Caco-2 (cell line): ENCODE measurements at places on chromosomes 2 and 18. TPM values are rescaled to one million over a fixed set of nuclear protein-coding genes. Genes with fewer than 3 reads are reported as not detected.

DNA sequence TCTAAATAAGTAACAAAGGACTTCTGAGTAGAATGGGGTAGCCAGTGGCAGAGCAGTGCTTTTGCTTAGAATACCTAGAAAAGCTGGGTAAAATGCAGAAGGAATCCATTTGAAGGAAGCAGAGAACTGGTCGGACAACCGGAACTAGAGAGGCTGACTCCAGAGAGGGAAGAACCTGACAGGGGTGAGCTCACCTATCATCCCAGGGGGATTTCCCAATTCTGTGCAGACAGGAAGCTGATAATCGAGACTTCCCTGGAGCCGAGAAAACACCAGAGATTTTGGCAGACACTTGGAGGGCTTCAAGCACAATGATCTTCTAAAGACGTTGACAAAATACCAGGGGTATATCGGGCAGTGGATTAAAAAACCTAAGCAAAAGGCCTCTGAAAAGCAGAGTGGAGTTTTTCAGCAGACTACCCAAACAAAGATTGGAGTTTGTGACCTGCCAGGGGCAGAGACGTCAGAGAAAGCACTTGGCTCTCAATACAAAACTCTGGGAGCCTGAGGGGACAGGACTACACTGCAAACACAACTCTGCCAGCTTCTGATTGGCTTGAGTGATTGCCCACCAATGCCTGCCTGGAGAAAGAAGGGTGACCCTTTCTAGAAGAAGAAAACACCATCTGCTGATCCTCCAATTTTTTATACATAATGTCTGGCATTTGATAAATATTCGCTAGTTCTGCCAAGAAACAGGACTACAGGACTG lies 67.5 kb upstream of the TTN start:
- peak; percentile 12 for DNase-seq

DNA sequence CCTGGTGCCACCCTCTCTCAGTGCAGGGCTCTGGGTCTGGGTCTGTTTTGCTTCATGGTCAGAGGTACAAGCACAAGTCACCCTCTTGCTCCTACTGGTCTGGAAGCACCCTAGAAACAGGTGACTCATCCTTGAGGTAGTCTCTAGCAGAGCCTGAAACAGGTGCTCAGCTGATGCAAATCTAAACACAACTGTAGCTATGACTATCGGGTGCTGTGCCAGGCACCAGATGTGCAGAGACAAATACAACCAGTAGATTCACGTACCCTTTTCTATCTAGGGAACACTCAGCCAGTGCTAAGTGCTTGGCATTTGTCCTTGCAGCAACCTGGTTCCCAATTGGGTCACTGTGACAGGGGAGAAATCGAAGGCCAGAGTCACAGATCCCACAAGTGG lies 140.9 kb upstream of the MYCN start:
- DNase-seq = no peak

GRCh38 chr2:11810237-11810977 lies 64.0 kb downstream of the LPIN1 start:
- DNase-seq = no peak

DNA sequence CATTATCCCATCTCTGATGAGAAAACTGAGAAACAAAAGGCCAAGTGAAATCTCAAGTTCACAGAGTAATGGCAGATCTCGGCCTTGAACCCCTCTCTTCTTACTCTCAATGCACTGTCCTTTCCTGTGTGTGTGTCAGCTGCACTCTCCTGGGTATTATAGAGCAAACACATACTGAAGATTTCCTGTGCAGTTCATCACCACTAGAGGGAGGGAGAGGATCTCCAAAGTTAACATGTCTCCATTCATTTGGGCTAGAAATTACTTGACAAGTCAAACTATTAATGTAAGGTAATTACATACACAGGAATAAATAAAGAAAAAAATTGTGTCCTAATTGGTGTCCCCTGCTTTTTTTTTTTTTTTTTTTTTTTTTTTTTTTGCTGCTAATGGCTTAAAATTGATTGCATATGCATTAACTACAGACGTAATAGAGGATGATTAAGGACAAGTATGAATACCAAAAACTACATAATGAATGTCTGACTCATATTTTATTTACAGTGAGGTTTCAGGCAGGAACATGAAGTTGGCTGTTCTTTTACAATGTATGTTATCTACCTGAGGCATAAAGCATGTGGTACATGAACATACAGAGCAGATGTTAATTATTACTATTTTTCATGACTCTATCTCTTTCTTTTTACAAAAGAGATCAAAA lies 269.2 kb downstream of the NYAP2 start:
- peak; percentile 33 for DNase-seq

Gene NCKAP5
- 3.5 and 3.8 TPM in 2 replicates for total RNA-seq

Gene CIB4
- not detected in 2 replicates for total RNA-seq

DNA sequence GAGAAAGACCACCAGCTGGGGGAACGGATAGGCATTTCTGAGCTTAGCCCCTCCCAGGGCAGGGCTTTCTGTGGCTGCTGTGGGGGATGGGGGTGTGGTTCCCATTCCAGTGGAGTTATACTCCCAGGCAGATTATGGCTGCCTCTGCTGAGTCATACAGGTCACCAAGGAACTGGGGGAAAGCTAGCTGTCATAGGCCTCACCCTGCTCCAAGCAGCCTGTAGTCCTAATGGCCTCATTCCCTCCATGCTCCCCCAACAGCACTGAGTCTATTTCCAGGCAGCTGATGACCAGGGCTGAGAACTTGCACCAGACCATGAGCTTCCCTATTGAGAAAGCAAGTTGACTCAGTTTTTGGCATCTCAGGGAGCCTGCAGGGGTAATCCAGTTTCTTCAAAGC lies 87.1 kb downstream of the GPR39 start:
- no peak for DNase-seq
